ENCODE measurements at places on chromosomes 5 and 9.

DNA sequence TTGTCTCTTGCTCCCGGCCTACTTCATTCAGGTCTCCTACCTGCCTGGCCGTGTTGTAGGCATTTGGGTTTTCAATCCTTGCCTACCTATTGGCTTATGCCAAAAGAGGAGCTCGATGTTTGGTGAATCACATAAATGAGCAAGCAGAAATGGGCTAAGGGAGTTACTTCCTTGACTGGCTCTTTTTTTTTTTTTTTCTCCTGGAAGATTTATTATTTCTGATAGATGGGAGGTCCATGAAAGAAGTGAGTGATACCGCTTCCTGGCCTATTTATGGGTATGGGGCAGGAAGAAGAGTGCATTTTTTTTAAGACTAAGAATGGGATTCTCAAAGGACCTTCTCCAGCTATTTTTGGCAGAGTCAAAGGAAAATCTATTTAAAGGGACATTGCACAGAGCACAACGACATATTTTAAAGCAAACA is 294.1 kb downstream of the ARHGAP26 start:
- peak; percentile 45 for DNase-seq

- peak; percentile 98 for DNase-seq
These were observed 103.8 kb upstream of the SLC1A3 start for GRCh38 chr5:36502608-36503007.

DNA sequence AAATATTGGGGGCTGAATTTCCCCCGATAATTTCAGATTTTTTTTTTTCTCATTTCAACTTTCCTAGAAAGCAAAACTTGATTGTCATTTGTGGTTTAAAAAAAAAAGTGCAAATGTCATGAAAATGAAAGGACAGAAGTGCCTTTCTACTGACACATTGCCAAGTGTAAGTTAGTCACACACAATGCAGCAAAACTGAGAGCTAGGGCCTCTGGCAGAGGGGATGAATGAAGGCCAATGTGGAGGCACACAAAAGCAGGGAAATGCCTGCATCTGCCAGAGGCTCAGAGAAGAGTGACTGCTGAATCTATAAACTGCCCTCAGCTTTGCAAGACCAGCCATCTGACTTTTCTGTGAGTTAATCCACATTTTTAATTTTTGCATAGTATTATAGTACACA is 6.8 kb upstream of the IFNA5 start:
- no peak for DNase-seq

DNA sequence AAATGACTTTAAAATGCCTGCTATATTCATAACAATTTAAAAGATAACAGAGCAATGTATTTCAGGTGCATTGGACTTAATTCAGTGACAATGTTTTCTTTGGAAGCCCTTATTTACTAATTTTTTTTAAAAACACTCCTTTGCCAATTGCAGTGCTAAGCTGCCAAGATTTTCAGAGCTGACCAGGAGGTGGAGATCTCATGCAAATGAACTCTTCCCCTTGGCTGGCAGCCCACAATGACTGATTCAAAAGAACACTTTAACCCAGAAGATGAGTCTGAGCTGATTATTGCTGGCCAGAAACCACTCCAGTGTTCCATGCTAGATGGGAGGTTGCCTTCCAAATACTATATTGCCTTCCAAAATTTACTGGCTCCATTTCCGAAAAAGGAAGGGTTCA is 128.3 kb upstream of the CCNH start:
- DNase-seq, result peak; percentile 90

GRCh38 chr9:127204771-127205470 is 59.7 kb upstream of the GARNL3 start:
- peak; percentile 47 for DNase-seq

- DNase-seq, result no peak
These were observed 118.7 kb downstream of the PJA2 start for GRCh38 chr5:109291090-109291489.

DNA sequence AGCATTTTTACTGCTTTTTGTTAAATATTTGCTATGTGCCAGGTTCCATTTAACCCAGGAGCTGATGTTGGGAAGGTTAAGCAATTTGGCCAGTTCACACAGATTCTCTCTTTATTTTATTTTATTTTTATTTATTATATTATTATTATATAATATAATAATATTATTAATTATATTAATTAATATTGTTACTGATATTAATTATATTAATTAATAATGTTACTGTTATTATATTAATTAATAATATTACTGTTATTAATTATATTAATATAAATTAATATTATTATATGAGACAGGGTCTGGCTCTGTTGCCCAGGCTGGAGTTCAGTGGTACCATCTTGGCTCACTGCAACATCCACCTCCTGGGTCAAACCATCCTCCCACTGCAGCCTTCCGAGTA is 593.0 kb upstream of the SGCD start:
- DNase-seq, result no peak

GRCh38 chr9:129864991-129865647 is 29.9 kb downstream of the USP20 start:
- DNase-seq, result no peak

DNA sequence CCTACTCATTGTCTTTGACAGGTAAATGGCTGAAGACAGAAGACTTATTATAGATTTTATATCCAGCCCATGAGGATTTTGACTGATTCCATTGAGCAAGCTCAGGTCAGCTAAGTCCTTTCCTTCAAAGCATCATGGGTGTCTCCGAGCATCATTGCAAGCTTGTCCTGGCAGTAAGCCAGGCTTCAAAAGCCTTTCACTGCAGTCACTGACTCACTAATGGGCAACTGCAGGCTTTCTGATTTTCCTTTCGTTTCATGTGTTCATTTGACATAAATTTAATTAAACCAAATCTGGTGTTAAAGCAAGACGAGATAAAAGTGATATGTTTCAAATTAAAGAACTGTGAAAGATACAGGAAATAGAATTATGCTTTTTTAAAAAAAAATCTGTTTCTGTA is 426.2 kb downstream of the ANXA1 start:
- no peak for DNase-seq

DNA sequence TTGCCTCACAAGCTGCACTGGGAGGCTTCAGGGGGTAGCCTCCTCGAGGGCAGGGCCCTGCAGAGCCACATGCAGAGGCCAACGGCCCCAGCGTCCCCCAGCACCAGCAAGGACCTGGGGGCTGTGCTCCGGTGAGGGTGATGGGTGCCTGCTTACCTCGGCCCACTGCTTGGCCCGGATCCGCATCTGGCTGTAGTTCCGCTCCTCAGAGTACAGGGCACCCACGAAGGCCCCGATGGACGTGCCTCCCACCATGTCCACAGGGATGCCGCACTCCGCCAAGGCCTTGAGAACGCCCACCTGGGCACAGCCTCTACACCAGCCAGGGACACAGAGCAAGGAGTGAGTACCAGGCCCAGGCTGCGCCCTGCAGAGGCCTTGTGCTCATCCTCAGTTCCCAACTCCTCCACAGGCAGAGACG is 8.0 kb upstream of the NSMF start:
- DNase-seq, result no peak

DNA sequence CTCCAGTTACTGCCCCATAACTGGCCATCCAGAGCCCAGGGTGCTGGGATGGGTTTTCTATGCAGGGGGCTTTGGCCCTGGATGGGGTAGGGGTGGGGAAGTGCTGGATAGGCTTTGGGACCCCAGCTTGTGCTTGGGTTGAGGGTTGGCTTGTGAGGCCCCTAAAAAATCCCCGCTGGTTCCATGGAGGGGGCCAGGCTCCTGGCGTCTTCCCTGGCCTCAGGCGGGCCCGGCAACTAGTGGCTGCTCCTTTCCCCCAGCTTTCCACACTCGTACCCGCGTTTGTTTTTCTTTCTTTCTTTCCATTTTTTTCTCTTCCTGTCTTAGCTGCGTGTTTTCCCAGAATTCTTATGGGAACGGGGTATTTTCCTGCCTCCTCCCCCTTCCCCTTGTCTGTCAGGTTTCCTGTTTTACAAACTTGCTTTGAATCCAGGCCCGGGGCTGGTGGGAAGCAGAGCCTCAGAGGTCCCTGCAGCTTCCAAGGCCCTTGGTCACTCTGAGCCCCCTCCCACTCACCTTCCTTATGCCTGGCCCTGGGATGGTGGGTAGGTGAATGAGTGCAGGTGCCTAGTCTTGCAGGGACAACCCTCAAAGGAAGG is 40.2 kb downstream of the RGS3 start:
- DNase-seq, result no peak

- no peak for DNase-seq
These were observed 11.4 kb upstream of the ADAMTS16 start for GRCh38 chr5:5128766-5129165.

DNA sequence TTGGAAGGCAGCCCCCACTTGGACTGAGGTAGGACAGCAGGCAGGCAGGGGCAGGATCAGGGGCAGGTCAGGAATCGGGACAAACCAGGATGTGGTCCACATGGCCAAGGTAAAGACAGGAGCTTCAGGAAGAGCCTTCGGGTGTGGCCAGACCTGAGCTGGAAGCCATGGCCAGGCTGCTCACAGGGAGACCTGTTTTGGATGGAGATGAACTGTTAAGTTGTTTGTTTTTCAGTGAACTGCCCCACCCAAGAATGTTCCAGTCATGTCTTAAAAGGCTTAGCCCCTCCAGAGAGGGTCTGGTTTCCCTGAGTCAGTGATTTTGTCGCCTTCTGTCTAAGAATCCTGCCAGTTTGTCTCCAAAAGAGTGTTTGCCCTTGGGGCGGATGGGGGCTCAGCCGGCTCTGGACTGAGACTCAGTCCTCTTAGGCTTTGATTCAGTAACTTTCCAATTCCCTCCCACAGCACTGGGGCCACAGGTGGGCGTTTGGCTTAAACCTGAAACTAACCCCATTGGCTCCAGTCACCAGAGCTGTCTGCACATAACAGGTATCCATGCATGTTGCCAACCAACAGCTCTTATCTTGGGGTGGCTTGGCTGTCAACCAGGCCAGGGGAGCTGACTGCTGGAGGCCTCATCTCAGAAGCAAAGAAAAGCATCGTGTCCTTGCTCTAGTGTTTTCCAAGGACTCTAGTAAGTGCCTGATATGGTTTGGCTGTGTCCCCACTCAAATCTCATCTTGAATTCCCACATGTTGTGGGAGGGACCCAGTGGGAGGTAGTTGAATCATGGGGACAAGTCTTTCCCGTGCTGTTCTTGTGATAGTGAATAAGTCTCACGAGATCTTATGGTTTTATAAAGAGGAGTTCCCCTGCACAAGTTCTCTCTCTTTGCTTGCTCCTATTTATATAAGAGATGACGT is 11.3 kb upstream of the ANKH start:
- DNase-seq, result no peak

DNA sequence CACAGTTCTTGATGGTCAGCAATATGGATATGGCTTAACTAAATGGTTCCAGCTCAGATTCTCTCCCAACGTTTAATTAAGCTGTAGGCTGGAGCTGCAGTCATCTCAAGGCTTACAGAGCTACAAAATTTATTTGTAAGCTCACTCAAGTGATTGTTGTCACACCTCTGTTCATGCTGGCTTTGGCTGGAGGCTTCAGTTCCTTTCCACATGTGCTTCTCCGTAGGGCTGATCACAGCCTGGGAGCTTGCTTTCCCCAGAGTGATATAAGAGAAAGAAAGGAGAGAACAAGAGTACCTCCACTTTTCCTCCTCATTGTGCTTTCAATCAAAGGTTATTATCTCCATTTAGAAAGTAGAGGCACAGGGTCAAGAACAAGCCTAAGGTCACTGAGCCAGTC is 182.7 kb upstream of the KCNN2 start:
- DNase-seq, result no peak

DNA sequence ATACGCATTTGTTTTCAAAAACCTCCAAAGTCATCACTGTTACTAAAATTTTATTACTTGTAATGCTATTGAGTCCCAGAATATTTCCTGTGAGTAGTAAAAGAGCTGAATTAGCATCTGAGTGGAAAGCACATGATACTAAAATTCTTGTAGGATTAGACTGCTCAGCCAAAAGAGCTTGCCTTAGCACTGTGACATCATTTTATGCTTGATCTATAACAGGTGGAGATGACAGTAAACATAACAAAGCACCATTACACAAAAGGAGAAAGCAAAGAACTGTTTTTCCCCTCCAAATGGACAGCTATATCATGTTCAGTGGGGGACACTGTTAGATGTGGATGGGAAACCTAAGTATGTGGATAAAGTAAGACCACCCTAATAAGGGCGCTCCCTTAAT is 5.8 kb upstream of the JAK2 start:
- DNase-seq, result peak; percentile 34

GRCh38 chr9:95879591-95879990 is 4.1 kb downstream of the ERCC6L2 start:
- peak; percentile 7 for DNase-seq

DNA sequence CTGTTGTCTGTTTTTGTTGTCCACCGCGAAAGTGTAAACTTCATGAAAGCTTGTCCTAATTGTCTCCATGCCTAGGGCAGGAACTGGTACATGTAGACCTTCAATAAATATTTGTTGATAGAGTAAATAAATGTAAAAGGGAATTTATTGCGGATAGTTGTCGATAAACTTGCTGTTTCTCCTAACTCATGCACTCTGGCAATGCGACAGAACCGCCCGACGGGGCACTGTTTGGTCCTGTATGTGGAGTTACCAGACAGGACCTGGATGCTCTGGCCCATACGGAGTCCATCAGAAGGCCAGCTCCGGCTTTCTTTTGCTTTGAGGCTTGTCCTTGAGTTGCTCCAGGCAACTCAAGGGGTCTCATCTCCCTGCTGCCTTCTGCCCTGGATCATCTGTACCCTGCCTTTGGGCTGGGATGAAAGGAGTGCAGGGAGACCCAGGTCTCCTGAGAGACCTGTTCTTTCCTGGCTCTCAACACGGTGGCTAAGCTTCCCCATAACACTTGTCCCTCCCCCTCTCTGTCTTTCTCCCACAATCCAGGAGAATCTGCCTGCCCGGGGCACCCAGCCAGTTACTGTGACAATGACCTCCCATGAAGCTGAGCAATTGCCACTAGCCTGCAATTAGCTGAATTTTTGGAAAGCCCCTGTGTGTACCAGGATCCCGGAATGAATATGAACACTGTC is 149.5 kb upstream of the PTCH1 start:
- DNase-seq, result no peak

DNA sequence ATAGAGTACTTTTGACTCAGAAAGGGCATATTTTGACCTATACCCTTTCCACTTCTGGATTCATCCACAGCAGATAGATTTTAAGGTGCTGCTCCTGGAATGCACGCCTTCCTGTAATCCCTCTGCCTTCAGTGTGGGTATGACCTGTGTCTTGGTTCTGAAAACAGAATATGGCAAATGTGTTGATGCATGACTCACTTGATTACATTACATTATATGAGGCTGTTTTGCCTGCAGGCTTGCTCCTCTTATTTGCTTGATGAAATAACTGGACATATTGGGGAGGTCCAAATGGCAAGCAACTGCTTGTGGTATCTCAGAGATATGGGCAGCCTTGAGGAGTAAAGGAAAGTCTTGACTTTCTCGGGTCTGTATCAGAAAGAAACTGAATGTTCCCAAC is 468.6 kb downstream of the CDH18 start:
- no peak for DNase-seq
